ENCODE measurements at places on chromosomes 3 and 15.
A peak's percentile ranks its signal among the peaks of the same experiment; 100 is the strongest.

DNA sequence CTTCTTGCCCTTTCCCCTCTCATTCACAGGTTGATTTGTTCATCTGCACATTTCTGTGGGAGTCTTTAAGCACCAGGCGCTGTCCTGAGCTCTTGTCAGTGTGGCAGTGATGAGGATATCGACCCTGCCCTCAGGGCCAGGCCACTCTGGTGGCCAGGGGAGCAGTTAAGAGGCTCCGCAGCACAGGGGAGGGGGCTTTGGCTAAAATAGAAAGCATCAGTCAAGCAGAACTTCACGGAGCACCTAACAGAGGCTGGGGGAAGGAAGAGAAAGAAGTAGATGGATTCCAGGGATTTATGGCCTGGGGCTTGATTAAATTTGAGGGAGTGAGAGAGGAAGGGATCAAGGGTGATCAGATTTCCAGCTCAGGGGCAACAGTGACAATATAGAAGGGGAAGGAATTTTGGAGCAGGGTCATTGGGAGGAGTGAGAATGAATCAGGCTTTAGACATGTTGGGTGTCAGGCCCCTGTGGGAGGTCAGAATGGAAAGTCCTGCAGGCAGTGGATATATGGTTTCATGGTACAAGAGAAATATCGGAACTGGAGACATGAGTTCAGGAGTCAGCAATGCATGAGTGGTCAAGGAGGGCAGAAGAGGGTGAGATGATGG lies 73.0 kb upstream of the GLCE start:
- DNase-seq: no peak

DNA sequence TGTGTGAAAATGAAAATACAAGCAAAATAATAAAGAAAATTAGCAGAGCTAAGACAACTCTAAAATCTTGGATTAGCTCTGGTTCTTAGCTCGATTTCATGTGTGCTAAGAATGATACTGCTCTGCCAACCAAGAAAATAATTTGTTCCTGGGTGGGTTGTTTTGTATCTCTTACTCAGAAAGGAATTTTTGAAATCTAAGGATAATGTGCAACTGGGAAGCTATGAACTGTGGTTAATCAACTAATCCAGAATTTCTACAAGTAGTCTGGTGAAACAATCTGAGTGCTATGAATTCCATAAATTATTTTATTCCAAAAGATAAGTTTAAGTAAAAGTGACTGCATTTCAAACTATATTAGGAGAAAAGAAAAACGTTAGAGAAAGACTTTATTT lies 92.0 kb downstream of the TFDP2 start:
- DNase-seq: no peak

GRCh38 chr3:153752405-153753027 lies 368.7 kb upstream of the ARHGEF26 start:
- no peak for DNase-seq

DNA sequence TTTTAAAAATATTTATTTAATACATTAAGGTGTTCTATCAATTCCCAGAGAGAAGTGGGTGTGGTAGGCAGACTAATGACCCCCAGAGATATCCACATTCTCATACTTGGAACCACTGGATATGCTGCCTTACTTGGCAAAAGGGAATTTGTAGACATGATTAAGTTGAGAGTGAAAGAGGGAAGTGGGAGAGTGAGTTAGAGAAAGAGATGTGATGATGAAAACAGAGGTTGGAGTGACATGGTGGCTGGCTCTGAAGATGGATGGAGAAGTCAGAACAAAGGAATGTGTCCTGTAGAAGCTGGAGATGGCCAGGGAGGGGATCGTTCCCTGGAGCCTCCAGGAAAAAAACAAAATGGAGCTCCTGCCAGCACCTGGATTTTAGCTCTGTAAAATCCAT lies 32.0 kb downstream of the TNFAIP8L3 start:
- DNase-seq: no peak

DNA sequence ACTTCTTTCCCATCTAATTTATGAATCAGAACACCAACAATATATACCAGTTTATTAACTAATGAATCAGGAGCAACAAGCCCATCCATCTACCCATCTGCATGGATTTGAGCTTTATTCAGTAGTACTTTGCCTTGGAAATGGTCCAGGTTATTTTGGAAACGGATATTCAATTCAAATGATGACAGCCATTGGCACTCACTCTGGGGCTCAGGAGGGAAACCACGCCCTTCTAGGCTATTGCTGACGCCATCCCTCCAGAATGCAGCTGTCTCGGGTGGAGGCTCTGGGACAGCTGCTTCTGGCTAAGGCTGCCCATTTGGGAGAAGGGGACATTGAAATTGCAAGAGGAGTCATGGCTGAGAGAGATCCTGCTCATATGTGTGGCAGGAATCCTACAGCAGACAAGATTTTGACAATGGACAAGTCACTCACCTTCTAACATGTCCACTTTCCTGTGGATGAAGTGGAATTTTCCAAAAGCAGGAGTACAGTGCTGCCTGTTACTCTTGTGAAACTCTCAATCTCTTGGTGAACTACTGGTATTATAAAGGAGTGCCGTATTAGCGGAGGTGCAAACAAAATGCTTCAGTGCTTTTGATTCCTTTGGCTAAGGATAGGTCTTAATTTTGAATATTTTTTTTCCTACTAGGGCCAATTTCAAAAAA lies 29.3 kb upstream of the TRAK1 start:
- DNase-seq: peak; percentile 90

- DNase-seq: no peak
Measured at GRCh38 chr15:58505581-58505980, 73.8 kb downstream of the LIPC start.

- no peak for DNase-seq
Measured at GRCh38 chr3:4061783-4062360, 241.3 kb upstream of the SETMAR start.

DNA sequence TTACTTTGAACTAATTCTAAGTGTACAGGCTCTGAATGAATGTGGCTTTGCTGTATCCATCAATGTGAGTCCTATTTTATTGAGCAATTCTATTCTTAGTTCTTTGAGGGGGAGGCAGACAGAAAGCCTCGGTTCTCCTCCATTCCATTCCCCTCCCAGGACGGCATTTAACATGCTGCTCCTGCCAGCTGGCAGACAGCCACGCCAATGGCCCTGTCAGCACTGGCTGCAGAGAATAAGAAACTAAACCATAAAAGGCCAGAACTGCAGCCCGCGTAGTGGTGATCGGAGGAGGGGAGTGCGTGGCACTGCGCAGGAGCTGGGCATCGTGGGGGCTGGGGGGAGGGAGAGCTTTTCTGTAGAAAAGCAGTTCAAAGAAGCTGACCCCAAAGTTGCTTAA lies 76.0 kb upstream of the HACD2 start:
- no peak for DNase-seq

DNA sequence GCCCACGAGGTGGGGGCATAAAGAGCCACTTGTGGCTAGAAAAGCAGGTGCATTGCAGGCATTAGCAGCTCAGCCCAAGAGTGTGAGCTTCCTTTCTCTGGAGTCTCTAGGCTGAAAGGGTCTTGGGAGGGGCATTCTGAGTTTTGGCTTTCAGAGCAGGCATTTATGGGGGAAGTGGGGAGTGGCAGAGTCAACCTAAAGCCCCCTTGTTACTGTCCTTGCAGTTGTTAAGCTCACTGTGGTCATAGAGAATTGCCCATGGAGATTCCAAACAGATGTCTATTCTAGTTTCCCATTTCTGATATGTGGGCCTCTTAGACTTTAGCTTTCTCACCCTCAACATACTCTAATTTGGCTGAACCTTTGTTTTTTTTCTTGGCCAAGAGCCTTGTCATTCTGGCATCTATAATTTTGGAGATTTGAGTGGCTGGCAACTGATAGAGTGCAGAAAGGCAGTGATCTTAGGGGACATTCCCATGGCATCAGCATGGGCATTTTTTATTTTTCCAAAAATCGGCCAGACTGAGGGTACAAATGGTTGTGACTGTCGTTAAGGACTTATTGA lies 217.9 kb downstream of the THSD4 start:
- no peak for DNase-seq

- no peak for DNase-seq
Measured at GRCh38 chr3:142424754-142425153, 23.1 kb downstream of the XRN1 start.

DNA sequence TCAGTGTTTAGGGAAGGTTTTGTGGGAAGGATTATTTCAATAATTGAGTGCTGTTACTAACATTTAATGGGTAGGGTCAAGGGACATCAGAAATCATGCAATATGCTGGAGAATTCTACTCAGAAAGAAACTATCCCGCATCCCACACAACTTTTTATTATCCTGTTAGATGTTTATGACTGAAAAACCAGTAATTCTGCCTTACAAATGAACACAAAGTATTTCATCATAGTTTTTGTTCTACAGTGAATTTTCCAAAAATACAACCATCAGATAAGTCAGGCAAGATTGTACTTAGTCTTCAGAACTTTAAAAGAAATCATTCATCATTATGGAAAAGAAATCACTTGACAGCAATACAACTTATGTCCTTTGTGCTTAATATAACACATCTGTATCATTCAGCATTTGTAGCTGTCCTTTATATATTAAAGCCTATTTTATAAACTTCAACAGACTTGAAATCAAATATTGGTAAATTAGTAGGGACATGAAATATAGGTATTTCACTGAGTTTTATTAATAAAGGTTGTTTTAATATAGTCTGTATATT lies 61.9 kb downstream of the TRPM7 start:
- DNase-seq: no peak

DNA sequence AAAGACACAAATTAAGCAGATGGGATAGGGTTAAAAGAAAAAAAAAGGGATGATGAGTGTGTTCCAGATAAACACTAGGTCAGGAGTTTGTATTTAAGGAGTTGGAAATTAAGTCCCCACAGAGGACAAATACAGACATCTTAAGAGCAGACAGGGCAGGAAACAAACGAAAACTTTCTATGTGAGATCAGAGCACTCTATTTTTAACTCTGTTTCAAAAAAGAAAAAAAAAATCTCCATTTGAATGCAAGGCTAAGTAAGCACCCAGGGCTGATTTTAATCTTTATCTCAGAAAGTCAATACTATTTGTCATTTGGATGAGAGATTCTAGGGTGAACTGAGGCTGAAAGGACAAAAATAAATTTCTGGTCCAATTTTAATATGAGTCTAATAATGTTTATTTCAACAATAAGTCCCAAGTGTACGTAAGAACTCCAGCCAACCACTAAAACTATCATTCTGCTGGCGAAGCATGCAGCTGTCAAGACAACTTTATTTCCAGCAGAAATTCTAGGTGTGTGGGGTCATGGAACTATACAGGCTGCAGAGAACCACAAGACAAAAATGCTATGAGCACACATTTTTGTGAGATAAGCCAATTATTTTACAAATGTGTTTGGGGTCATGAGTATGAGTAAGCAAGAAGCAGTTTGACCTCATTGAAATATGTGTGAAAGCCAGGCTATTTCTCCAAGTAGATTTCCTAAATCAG lies 186.1 kb downstream of the FMN1 start:
- no peak for DNase-seq

DNA sequence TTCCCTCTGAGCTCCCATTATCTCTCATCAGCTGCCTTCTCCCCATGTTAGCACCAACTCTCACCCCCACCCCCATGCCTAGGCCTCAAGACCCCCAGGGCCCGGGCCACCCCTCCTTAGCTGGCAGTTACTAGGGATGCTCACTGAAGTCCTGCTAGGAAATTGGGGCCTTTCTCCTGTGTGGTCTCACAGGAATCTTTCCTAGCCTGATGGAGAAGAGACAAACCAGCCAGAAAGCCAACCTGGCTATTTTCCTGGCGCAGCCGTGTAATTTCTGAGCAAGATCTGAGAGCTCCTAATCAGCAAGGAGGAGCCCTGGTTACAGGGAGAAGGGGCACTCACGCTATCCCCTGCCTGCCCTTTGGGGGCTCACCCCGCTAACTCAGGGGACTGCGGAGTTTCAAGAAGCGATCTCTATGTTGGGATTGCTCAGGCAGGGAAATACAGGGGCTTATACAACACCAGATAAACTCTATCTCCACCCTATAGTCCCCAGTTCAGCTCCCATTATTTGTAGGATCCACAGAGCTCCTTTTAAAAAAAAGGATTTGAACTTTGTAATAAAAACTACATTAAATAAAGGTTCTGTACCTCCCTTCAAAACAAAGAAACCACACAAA lies 25.2 kb downstream of the NR2F2 start:
- no peak for DNase-seq

DNA sequence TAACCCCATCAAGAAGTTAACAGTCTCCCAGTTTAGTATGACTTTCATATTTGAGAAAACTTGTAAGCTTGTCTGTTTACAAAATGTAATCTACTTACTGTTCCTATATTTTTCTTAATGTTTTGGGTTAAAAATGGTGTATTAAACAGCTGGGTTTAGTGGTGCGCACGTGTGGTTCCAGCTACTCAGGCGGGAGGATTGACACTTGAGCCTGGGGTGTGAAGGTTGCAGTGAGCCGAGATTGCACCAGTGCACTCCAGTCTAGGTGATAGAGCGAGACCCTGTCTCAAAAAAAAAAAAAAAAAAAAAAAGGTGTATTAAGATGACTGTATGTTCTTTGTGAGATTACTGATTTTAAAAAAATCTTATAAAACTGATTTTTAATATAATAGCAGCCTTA lies 69.3 kb downstream of the BBX start:
- no peak for DNase-seq

DNA sequence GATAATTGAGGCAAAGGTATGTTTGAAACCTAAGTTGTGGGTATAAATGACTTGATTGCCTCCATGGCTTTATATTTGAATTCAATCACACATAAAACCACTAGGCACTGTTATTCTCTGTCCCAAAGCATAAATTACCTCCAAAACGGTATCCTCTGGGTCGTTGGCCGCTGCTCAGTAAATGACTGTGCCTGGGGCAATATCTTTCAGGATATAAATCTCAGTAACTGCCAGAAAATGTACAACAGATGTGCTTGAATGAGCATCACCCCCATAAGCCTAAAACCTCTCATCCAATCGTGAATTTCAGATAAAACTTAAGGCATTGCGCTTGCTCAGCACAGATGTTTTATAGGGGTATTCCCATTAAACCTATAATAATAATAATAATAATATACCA lies 19.0 kb upstream of the C3orf49 start:
- DNase-seq: no peak

DNA sequence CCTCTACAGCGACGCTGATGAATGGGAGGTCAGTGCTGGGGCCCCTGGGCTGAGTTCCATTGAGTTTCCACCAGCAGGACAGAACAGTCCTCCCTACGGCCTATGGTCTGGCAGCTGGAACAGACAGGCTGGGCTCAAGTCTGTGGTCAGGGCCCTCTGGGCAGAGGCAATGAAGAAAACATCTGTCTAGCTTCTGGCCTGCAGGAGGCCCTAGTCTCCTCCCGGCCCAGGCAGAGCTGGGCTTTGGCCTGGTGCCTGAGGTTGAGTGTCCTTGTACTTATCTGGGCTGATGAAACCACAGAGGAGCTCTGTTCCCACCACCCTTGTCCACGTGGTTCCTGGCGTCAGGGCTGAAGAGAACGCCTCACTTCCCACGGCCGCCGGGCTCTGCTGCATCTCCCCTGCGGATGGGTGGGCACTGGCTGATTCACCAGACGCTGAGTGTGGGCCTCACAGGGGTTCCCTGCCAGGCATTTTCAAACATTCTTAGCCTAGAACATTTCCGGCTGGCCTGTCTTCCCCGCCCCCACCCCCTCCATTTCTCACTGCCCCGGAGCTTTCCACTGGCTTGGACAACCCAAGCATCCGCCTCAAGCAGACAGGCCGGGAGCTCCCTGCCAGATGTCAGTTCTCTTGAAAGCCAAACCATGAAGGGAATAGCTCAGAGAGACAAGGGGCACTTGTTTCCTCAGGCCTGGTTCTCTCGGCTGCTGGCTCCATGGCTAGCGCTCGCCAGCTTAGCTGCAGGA lies 20.3 kb downstream of the PPCDC start:
- DNase-seq: no peak

- peak; percentile 18 for DNase-seq
Measured at GRCh38 chr15:31236184-31237042, 90.2 kb upstream of the KLF13 start.

GRCh38 chr15:88658070-88658965 lies 19.5 kb downstream of the ISG20 start:
- DNase-seq: no peak

- DNase-seq: peak; percentile 6
Measured at GRCh38 chr15:23467110-23467600, 20.1 kb upstream of the GOLGA6L2 start.
